Activated effector memory CD4-positive, alpha-beta T cell treated with Interleukin-2 at 50 U/mL for 16 hours (primary cell): ENCODE measurements at places on chromosomes 3 and 15.

- DNase-seq, result no peak
Measured at GRCh38 chr3:152403632-152404066, 134.9 kb downstream of the MBNL1 start.

- DNase-seq, result no peak
Measured at GRCh38 chr15:26443321-26443720, 329.5 kb downstream of the GABRB3 start.

- no peak for DNase-seq
Measured at GRCh38 chr3:140244893-140245292, 309.9 kb downstream of the CLSTN2 start.

DNA sequence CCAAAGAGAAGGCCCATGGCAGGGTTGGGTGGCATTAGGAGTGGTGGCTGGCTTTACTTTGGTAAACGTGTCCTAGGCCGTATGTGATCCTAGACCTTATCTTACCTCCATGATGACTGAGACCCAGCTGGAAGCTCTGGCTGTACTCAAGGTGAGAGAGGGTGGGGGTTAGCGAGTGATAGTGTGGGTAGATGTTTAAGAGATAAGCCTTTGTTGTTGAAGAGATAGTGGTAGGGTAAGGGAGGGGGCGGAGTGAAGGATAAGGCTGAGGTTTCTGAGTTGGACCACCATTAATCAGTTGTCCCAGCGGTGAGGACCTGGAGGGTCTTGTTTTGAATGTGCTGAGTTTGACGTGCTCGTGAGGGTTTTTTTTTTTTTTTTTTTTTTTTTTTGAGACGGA, 61.5 kb upstream of the ULK4 start:
- no peak for DNase-seq

GRCh38 chr15:23038726-23039142, 635 bp downstream of the TUBGCP5 start:
- DNase-seq, result no peak
